ENCODE measurements at places on chromosomes 1 and 21.

GRCh38 chr1:221527302-221527701, 214.6 kb downstream of the DUSP10 start:
- DNase-seq: no peak

DNA sequence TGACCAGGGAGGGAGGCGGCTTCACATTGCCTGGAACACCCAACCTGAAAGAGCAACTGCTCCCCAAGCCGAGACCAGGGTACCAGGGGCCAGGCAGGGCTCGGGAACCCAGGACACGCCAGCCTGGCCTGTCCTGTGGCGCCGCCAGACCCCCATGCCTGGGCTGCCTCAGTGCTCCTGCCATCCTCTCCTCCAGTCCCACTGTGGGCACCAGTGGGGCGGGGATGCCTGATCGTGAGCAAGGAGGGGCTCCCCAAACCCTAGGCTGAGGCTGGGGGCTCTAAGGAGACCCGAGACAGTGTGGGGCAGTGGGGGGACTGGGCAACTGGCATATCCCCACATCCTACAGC, 45.1 kb downstream of the WNT9A start:
- no peak for DNase-seq

DNA sequence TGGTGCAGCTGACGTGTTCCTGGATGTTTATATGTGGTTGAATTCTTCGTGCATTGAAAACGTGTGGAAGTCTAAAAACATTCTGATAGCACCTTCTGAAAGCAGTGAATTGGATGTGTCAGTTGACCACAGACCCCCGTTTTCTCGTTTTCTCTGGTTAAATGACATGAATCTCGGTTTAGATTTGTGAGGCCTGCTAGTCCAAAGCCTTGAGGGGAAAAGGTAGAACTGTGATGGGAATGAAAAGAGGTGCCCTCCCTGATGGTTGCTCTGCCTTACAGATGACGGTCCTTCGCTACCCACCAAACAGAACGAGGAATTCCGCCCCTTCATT, 8.9 kb downstream of the RER1 start:
- no peak for DNase-seq

- DNase-seq: no peak
Observed at GRCh38 chr1:35029761-35030160, 2.0 kb downstream of the ZMYM6 start.

DNA sequence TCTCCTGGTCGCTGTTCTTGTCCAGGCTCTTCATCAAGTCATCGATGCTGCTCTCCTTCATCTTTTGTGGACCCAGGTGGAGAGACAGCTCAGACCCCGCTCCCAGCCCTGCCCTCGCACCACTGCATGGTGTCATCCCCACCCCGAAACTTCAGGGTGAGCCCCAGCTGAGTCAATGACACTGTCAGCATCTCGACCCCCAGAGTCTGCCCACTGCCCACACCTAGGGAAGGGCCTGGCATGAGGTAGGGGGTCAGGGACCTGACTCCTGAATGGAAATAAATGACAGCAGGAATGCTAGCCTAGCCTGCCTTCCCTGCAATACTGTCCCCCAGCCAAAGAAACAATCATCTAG, 1.6 kb upstream of the S100A6 start:
- no peak for DNase-seq

- DNase-seq: no peak
Observed at GRCh38 chr1:101238031-101238628, 1.3 kb downstream of the S1PR1 start.

GRCh38 chr1:110639724-110640386, 33.7 kb upstream of the KCNA2 start:
- DNase-seq: no peak
